ENCODE measurements at places on chromosomes 7 and 10.

- no peak for DNase-seq
Observed at GRCh38 chr7:100219271-100219737, 445 bp upstream of the PVRIG start.

- no peak for DNase-seq
Observed at GRCh38 chr7:122702872-122703510, at the start of gene RNF148. Gene RNF148 (minus strand): TSS chr7:122702922. CDS start chr7:122702750, 172 bp downstream.

GRCh38 chr10:75712242-75712880 is 280.9 kb downstream of the LRMDA start:
- DNase-seq = no peak

- no peak for DNase-seq
Observed at GRCh38 chr7:156816943-156817572, 75.9 kb downstream of the LMBR1 start.

DNA sequence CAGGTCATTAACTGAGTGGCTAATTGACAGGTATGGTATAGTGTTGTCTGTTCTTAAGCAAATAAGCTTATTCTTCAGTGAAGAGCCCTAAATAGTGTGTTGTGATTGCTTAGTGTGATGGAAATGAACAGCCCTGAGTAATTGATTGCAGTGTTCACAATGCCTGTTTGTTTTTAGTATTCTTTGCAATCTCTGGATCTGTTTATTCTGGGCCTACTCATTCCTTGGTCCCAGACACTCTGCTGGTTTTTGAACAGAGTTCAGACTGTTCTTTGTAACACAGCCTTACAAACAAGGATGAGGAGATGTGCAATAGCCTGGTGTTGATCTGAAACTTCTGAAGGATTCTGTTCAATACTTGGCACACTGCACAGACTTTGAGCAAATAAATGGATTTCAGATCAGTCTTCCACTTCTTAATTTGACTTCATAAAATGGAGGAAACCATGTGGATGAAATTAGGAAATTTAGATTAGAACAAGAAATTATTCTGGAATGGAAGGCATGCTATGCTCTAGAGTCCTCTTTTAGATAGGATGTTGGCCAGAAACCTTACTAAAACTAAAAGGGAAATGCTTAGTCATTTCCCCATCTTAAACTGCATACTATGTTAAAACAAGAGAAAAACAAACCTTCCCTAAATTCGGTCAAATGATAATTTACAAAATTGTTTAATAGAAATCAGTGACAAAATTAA is 444.2 kb upstream of the SEMA3D start:
- no peak for DNase-seq

GRCh38 chr7:98323597-98324322 is 42.3 kb downstream of the BRI3 start:
- no peak for DNase-seq

DNA sequence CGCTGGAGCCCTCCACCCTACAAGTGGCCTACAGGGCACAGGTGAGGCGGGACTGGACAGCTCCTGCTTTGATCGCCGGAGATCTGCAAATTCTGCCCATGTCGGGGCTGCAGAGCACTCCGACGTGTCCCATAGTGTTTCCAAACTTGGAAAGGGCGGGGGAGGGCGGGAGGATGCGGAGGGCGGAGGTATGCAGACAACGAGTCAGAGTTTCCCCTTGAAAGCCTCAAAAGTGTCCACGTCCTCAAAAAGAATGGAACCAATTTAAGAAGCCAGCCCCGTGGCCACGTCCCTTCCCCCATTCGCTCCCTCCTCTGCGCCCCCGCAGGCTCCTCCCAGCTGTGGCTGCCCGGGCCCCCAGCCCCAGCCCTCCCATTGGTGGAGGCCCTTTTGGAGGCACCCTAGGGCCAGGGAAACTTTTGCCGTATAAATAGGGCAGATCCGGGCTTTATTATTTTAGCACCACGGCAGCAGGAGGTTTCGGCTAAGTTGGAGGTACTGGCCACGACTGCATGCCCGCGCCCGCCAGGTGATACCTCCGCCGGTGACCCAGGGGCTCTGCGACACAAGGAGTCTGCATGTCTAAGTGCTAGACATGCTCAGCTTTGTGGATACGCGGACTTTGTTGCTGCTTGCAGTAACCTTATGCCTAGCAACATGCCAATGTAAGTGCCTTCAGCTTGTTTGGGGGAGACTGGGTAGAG is at the start of gene COL1A2:
COL1A2 (plus strand) TSS at position 459 of the 704 bp plus-strand sequence; CDS start at position 596, 137 bp downstream.
- DNase-seq = peak; percentile 77

DNA sequence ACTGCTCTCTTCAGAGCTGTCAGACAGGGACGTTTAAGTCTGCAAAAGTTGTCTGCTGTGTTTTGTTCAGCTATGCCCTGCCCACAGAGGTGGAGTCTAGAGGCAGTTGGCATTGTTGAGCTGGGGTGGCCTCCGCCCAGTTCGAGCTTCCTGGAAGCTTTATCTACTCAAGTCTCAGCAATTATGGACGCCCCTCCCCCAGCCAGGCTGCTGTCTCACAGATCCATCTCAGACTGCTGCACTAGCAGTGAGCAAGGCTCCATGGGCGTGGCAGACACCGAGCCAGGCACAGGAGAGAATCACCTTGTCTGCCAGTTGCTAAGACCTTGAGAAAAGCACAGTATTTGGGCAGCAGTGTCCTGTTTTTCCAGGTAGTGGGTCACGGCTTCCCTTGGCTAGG is 98.1 kb downstream of the SDHAF3 start:
- peak; percentile 67 for DNase-seq

- no peak for DNase-seq
Observed at GRCh38 chr10:76428551-76429367, 997.3 kb downstream of the LRMDA start.

GRCh38 chr10:110376767-110377160 is 72.0 kb upstream of the SMNDC1 start:
- no peak for DNase-seq

GRCh38 chr10:6120691-6121090 is 31.9 kb downstream of the RBM17 start:
- DNase-seq = no peak

DNA sequence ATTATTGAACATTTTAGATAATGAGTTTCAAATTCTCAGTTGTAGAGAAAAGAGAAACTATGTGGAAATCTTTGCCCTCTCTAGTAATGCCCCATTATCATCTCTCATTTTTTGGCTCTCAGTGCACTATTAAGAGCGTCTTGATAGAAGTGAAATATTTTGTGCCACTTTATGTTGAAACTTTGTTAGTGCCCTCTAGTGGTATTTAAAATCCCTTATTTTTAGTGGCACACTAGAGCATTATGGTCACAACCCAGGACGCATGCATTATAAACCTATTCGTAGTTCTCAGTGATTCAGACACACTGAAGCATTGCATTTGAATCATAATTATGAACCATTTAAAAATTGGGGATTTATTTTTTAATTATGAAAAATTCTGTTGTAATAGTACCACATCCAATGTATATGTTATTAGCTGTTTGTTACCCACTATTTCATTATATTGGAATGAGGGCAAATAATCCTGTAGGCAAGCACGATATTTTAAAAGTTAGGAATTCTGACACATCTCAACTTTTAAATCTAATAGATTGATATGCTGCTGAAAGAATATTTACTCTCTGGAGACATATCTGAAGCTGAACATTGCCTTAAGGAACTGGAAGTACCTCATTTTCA is 21.9 kb downstream of the PDCD4 start:
- DNase-seq = no peak

DNA sequence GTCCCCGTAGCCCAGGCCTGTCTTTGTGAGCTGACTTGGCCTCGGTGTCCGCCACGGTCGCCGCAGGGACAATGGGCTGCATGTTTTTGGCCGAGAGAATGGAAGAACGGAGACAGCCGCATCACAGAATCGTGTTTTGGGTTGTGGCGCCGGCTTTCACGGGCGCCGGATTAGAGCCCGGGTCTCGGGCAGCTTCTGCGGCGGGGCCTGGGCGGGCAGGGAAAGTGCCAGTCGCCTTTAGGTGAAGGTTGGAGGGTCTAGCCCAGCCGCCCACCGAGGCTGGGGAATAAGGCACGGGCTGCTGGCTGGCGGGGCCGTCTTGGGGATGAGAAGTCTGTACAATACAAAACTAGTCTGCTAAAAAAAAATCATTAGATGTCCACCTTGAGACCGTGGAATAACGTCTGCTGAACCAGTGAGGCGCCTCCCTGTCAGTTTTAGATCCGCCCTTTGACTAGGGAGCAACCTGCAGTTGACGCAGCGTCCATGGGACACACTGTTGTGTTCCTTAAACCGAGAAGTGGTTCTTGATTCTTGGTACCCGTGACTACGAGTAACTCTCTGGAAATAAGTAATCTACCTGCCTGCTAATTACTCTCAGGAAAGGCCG is 577 bp downstream of the DNAJB9 start:
- peak; percentile 38 for DNase-seq

DNA sequence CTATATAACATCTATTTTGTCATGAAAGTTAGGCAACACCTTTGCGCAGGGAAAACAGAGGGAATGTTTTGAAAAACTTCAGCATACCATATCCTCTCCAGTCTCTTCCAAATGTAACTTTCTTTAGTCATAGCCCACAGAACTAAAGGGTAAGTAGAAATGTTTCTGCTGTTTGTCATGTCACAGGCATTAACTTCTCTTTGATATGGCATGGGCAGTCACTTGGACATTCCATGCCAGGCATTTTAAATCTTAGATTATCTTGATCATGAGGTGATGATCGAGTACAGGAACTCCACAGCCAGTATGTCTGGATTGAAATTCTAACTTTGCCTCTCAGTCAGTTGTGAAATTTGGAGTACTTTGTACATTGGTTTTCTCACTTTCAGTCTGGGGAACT is 27.5 kb upstream of the ETV1 start:
- no peak for DNase-seq

DNA sequence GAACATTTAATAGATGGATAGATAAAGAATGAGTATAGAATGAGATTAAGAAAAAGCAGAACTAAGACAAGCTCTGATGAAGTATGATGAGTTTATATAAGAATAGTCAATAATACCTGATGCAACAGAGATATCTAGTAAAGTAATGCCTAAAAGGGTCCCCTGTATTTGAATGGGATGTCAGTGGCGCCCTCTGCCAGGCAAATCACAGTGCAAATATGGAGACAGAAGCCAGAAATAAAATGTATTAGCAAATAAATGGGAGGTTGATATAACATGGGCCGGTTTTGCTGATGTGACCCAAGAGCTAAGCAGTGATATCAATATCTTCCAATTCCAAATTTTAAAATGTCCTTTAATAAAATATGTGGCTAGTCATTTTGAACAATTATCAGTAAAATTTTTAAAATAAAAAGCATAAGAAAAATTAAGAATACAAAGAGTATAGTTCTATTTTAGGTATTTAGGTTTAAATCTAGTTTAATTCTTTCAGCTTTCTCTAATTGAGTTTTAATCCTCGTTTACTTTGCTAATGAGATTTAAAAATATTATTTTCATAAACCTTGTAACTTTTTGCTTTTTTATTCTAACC is 62.6 kb downstream of the ADK start:
- DNase-seq = no peak

DNA sequence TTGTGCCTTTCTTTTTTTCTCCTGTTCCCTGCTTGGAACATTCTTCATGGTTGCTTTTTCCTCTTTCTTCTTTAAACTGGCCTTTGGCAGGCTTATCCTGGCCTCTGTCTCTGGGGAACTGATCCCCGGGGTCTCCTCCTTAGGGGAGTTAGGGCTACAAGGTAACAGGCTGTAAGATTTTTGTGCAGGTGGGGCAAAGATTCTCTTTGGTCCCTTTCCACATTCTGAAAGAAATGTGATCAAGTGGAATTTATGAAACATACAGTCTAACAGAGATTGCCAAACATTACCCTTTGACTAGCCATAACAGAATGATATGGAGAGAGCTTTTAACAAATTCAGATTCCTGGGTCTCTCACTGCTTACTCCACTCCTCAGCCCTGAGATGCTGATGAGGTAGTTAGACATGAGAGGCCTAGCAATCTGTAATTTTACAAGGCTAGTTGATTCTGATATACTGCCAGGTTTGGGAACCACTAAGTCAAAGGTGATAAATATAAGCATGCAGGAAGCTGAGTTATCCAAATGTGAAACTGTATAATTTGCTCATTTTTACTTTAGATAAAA is 8.8 kb downstream of the ZCWPW1 start:
- DNase-seq = no peak

DNA sequence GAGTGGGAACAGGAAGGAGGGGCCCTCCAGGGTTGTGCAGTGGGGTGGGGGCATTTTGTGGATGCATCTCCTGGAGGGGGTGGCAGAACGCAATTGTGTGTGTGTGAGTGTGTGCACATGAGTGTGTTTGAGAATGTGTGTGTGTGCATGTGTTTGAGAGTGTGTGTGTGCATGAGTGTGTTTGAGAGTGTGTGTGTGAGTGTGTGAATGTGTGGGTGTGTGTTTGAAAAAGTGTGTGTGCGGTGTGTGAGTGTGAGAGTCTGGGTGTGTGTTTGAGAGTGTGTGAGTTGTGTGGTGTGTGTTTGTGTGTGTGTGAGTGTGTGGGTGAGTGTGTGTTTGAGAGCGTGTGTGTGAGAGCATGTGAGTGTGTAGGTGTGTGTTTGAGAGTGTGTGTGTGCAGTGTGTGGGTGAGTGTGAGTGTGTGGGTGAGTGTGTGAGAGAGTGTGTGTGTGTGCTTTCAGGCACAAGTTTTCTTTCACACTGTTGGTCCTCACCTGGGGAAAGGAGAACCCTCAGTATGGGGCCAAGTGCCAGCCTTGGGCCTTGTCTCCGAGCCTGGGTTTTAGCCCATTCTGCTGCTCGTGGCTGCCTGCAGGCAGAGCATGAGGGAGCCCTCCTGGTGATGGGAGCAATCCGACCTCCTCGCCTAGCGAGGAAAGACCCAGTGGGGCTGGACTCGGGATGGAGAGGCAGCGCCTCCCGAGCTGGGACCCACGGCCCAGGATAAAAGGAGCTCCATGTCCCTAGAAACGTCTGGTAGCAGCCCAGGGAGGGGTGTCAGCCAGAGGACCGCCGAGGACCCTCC is 35.6 kb downstream of the CDH23 start:
- DNase-seq = no peak

DNA sequence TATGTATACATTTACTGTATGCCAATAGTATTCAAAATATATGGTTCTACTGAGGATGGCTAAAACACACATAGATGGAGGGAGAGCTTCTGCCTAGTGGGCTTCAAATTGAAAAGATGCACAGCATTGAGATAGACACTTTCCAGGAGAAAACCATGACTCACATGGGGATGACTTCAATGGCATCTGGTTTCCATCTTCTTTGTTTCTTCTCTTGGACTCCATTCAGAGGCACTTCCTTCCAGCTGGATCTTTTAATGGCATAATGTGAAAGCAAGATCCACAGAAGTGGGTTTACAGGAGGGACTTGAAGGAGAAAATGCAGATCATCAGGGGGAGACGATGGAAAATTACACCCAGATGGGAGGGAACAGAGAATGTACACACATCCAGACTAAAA is 84.9 kb downstream of the ZNF365 start:
- peak; percentile 22 for DNase-seq

- DNase-seq = no peak
Observed at GRCh38 chr10:93383562-93383981, 98.6 kb downstream of the MYOF start.
